ENCODE measurements at places on chromosomes 5 and 9. TPM values are rescaled to one million over a fixed set of nuclear protein-coding genes. Genes with fewer than 3 reads are reported as not detected.

Gene SPARC
- 267 TPM for total RNA-seq

Gene RMRP
- total RNA-seq, result 7,222 TPM

- DNase-seq, result no peak
- H3K27ac ChIP-seq, result no peak overlapping the region
- H3K4me3 ChIP-seq, result no peak overlapping the region
- no peaks in the 10 kb centered on the region for H3K36me3 ChIP-seq
Measured at GRCh38 chr5:174272671-174273070, 227.2 kb downstream of the NSG2 start.

- H3K27me3 ChIP-seq, result peaks cover 15% of the 10 kb centered on the region
- H3K4me3 ChIP-seq, result no peak overlapping the region
- H3K36me3 ChIP-seq, result no peaks in the 10 kb centered on the region
Measured at GRCh38 chr9:136806067-136806466, 1.7 kb upstream of the RABL6 start.

DNA sequence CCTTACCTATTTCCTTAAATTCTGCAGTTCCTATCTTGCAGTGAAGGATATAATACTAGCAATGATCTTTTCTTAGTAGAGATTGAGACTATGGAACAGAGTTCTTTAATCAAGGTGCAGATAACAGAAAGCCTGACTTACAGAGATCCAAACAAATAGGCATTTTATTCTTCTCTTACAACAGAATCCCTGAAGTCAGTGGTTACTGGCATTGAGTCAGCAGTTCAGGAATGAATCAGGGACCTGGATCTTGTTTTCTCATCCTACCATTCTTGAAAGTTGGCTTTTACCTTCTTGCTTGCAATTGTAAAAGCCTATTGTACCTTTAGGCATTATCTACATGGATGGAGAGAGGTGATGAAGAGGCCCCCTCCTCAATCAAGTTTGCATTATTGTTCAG lies 47.5 kb upstream of the TLE4 start:
- no peak for DNase-seq
- H3K4me3 ChIP-seq, result no peak overlapping the region
- H3K27ac ChIP-seq, result no peak overlapping the region
- H3K4me1 ChIP-seq, result no peaks in the 10 kb centered on the region
- no peaks in the 10 kb centered on the region for H3K27me3 ChIP-seq
- no peaks in the 10 kb centered on the region for H3K36me3 ChIP-seq

DNA sequence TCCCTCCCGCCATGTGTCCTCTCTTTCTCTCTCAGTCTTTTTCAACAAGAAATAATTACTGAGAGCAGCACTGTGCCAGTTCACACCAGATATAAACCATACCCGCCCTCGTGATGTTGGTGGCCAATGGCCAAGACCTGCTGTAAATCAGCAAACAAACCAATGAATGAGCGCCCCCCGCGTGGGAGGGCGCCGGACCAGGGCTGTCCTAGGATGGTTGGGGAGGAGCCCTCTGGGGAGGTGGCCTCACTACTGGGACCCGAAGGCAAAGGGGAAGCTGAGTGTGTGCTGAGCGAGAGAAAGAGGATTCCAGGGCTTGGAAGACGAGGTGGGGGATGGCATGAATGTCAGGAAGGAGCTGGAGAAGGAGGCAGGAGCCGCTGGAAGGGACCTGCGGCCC lies 51.2 kb upstream of the BARHL1 start:
- H3K36me3 ChIP-seq, result no peaks in the 10 kb centered on the region
- H3K27me3 ChIP-seq, result peaks cover 27% of the 10 kb centered on the region
- H3K4me3 ChIP-seq, result no peak overlapping the region
- no peak for DNase-seq
- H3K4me1 ChIP-seq, result no peaks in the 10 kb centered on the region
